A172 (cell line): ENCODE measurements at places on chromosomes 13 and 19. TPM values are rescaled to one million over a fixed set of nuclear protein-coding genes. Genes with fewer than 3 reads are reported as not detected.

The FARP1 gene
- total RNA-seq: 16.4 and 18.2 TPM in 2 replicates

The TEX29 gene
- total RNA-seq: not detected in 2 replicates

The RXFP2 gene
- total RNA-seq: not detected in 2 replicates

The COL4A2 gene
- 177 and 218 TPM in 2 replicates for total RNA-seq

The FLT3 gene
- 0.22 TPM in 1 of 2 replicates, not detected in the other for total RNA-seq

The ZNF525 gene
- total RNA-seq: 2.0 and 2.8 TPM in 2 replicates

The CACNG8 gene
- 0.43 and 0.72 TPM in 2 replicates for total RNA-seq

The HPN gene
- total RNA-seq: not detected in 2 replicates

DNA sequence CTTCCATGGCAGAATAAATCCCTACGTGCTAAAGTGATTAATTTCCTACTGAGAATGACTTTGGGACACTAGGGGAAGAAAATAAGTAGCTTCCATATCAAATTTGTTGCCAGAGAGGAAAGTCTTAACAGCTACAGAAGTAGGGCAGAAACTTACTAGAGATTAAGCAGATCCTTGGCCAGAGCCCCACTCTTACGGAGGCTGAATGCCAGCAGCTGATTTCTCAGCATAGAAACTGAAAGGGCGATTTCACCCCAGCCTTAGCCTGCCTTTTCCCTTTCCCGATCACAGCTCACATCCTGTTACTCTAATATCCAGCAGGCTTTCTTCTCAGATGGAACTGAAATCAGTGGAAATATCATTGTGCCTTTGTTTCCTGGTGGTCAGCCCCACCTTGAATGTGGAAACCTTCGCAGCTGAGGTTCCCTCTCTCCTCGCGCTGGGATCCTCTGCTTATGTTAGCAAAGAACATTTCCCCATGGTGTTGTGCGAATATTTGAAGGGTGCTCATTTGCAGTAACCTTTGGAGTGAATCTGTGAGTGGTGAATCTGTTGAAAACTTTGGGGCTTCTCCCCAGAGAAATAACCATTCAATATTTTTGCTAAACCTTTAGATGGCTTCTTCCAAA, 8.4 kb downstream of the FAM124A start:
- DNase-seq: no peak

- no peak for DNase-seq
These were observed 38.8 kb downstream of the CCDC169 start for GRCh38 chr13:36258831-36259230.

GRCh38 chr13:37546087-37546486, 52.5 kb downstream of the POSTN start:
- DNase-seq: no peak

- DNase-seq: no peak
These were observed 449.8 kb downstream of the FGF9 start for GRCh38 chr13:22120646-22121045.

- DNase-seq: no peak
These were observed 19.9 kb upstream of the MTIF3 start for GRCh38 chr13:27470075-27470820.

- DNase-seq: peak; percentile 86
These were observed 33.9 kb upstream of the SEMA6B start for GRCh38 chr19:4593409-4593851.

DNA sequence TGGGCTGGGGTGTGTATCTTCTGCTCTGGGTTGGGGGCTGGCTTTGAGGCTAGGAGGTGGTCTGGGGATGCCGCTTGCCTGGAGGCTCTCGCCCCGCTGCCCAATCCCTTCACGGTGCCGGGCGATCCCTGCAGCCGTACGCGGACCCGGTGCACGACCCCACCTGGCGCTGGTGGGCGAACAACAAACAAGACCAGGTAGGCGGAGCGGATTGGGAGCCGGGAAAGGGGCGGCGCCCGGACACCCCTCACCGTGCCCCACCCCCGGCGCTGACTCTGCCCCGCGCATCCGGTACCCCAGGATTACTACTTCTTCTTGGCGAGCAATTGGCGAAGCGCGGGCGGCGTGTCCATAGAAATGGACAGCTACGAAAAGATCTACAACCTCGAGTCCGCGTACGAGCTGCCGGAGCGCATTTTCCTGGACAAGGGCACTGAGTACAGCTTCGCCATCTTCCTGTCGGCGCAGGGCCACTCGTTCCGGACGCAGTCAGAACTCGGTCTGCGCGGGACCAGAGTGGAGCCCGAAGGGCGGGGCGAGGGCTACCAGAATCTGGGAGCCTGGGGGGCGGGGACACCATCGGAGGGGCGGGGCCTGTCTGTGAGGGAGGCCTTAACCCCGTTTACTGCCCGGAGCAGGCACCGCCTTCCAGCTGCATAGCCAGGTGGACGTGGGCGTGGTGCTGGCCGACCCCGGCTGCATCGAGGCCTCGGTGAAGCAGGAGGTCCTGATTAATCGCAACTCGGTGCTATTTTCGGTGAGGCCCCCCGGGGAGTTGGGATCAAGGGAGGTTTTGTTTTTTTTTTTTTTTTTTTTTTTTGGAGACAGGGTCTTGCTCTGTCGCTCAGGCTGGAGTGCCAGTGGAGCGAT, 12.1 kb upstream of the PSMD8 start:
- peak; percentile 75 for DNase-seq

DNA sequence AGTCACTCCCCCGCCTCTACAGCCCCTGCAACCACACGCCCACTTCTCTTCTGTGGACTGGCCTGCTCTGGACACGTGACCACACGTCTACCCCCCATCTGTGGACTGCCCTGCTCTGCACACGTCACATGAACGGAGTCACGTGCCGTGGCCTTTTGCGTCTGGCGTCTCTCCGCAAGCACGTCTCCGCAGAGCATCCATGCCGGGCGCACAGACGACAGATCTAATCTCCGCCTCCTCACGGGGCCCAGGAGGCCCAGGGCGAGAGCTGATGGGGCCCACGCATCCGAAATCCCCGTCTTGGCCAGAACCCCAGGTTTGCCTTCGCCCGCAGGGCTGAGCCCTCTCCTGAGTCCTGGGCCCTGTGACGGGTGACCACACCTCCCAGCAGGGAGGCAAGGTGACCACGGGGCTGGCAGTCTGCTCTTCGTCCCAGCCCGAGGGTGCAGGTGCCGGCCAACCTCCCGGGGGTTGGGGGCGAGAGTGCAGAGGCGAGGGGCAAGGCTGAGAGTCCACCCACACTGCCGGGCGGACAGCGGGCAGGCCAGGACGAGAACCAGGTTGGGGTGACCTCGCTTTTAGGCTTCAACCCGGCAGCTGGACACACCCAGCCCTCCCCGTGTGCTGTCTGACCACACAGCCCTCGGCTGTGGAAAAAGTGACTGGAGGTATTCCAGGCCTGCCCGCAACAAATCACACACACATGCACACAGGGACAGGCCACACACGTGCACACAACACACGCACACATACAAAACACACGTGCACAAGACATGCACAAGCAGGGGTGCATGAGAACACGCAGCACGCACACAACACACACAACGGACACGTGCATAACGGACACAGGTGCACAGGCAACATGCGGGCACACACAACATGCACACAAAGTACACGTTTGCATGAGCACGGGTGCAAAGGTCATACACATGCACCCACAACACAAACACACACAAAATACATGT, 3.9 kb downstream of the SBNO2 start:
- peak; percentile 82 for DNase-seq

- no peak for DNase-seq
These were observed 72.8 kb upstream of the SPATA13 start for GRCh38 chr13:24087605-24088225.

GRCh38 chr19:10636304-10636972, 11.1 kb downstream of the SLC44A2 start:
- DNase-seq: no peak

GRCh38 chr13:36108342-36108741, 22.8 kb downstream of the DCLK1 start:
- no peak for DNase-seq

GRCh38 chr19:54188215-54188871, 1.0 kb downstream of the MBOAT7 start:
- peak; percentile 92 for DNase-seq

GRCh38 chr13:33931397-33932311, 113.7 kb downstream of the RFC3 start:
- peak; percentile 61 for DNase-seq

DNA sequence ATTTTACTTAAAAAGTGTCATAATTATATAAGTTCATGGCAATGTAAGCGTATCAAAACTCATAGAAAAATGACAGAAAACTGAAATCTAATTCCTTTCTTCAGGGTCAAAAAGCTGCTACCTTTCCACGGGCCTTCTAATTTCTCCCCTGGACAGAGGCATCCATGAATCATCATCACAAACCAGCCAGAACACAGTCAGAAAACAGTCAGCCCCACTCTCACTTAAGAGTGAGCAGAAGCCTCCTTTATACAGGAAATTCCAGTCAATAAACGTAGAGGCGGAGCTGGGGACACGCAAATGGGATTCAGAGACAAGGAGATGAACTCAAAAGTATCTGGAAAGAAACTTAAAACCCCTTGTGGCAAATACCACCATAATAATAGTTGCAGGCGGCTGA, 54.2 kb upstream of the ABCC4 start:
- DNase-seq: peak; percentile 45

GRCh38 chr13:42474954-42475353, 99.0 kb upstream of the TNFSF11 start:
- no peak for DNase-seq

GRCh38 chr13:32790731-32791130, 204.5 kb downstream of the PDS5B start:
- DNase-seq: peak; percentile 8
